ENCODE measurements at places on chromosomes 5 and 9.

DNA sequence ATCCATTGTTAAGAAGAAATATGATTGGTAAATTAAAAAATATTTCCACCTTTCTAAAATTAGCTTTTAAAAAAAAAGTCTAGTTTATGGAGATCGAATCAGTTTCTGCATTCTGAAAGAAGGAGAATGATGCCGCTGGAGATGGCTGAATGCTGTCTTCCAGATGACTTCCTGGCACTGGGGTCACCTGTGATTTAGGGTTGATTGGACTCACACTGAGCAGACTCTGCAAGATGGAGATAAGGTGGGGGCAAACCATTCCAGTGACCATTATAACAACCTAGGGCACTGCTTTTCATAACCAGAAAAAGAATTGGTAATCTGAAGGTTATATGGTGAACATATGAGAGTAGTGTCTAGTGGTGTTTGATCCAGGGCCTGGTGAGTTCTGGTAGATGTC is 40.8 kb downstream of the RHOBTB3 start:
- DNase-seq = no peak

DNA sequence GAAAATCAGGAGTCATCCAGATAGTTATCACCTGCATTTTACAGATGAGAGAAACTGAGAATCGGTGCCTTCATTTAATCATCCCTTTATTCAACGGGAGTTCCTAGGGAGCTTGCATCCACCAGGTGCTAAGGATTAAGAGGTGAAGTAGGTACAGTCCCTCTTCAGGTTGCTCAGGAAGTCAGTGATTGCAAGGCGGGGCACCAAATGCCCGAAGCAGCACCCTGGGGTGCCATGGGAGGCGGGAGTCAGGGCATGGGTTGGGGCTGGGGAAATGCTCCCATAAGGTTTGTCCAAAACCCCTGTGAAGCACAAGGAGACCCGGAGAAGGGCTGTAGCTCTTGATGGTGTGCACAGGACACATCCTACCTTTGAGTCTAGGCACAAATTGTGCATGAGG is 98.8 kb upstream of the KLF4 start:
- DNase-seq = no peak

GRCh38 chr9:137067860-137068538 is 2.4 kb downstream of the SAPCD2 start:
- DNase-seq = peak; percentile 60

DNA sequence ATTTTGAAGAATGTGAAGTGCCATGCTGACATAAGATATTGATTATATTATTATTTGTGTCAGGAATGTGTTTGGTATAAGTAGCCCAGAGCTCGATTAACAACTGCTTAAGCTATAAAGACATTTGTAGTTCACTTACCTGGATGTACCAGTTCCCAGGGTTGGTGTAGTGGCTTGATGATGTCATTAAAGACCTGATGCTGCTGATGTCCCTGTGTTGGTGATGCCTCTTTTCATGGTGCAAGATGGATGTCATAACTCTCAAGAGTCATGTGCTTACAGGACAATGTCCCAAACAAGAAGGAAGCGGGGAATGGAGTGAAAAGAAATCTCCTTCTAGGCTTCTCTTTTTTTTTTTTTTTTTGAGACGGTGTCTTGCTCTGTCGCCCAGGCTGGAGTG is 11.5 kb upstream of the GDNF start:
- no peak for DNase-seq

GRCh38 chr5:10913841-10914240 is 152.8 kb upstream of the DAP start:
- no peak for DNase-seq

GRCh38 chr9:115369322-115369957 is 251.5 kb upstream of the TNC start:
- DNase-seq = no peak

- no peak for DNase-seq
These were observed 53.3 kb downstream of the UGCG start for GRCh38 chr9:111949919-111950318.

GRCh38 chr9:112200711-112201110 is 25.6 kb upstream of the SUSD1 start:
- no peak for DNase-seq

DNA sequence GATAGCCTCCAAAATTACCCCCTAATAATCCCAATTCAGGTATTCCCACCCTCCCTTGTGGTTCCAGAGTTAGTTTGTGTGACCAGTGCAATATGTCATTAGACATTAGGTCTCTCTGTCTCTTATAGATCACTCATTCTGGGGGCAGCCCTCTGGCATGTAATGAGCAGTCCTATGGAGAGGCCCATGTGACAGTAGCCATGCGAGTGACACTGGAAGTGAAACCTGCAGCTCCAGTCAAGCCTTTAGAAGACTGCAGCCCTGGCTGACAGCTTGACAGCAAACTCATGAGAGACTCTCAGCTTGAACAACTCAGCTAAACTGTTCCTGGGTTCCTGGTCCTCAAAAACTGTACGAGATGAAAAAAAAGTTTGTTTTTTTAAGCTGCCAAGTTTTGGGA is 54.0 kb upstream of the HSPB3 start:
- DNase-seq = no peak

- no peak for DNase-seq
These were observed 155.9 kb upstream of the ATP10B start for GRCh38 chr5:161007879-161008278.

DNA sequence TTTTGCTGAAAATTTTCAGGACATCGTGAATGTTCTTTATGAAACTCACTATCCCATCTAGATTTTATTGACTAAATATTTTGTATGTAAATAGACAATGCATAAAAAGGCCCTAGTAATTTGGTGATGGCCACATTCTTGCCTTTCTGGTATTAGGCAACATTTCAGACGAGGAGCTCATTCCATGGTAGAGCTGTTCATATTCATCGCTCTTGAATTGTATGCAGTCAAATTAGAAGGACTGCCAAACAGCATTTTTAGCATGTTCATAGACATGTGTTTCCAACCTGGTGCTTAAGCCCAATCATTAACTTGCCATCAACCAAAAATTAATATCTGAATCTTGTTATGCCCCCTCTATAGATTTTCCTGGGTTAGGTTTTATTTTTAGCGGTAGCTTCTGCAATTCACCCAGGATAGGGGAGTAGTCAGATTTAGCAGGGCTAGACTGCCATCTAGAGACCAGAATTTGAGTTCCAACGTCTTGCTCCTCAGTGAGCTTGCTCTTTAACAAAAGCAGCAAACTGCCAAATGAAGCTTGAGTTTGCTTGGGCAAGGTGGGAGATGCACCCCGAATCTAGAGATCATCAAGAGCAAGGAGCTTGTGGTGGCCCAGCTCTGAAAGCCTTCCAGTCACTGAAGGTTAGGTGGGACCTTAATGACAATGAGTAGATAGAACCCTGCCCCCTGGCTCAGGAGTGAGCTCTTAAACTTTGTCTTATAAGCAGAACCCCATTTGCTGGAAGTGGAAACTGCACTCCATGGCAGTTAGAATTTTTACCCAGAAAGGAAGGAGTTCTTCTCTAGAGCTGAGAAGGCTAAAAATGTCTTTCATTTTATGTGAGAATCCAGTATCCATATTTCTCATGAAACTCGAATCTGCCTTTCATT is 456.2 kb downstream of the RASEF start:
- no peak for DNase-seq

- DNase-seq = no peak
These were observed 16.8 kb downstream of the TRAF2 start for GRCh38 chr9:136903041-136903554.

- no peak for DNase-seq
These were observed 1.4 kb upstream of the C5orf15 start for GRCh38 chr5:133969654-133970324.

- no peak for DNase-seq
These were observed at the start of gene ASS1 for GRCh38 chr9:130444565-130445221. ASS1 (plus strand) TSS chr9:130444961; CDS start chr9:130452229, 7,268 bp downstream.

DNA sequence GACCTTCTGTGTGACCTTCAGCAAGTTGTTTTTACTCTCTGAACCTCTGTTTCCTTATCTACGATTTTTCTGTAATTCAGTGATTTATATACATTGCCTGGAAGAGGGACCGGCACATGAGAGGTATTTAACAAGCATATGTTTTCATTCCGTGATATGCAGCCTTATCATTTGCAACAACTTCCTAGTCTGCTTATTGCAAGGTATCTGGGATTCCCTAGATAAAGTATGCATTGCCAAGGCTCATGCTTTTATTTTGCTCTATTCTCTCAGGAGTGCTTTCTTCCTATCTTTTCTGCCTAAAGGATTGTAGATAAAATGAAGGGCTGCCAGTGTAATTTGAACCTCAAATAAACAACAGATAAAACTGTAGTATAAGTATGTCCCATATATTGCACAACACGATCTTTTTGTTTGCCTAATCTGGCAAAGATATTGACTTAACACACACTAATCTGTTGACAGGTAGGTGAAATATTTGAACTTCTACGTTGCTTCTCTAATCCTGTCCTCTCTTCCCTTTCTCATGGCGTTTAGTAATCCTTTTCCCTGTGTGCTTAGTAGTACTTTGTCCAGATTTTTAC is 377.2 kb upstream of the TNC start:
- DNase-seq = no peak

GRCh38 chr9:85055506-85056202 is 386.1 kb downstream of the NTRK2 start:
- no peak for DNase-seq

GRCh38 chr5:402615-403359 is 40.2 kb upstream of the EXOC3 start:
- DNase-seq = no peak

DNA sequence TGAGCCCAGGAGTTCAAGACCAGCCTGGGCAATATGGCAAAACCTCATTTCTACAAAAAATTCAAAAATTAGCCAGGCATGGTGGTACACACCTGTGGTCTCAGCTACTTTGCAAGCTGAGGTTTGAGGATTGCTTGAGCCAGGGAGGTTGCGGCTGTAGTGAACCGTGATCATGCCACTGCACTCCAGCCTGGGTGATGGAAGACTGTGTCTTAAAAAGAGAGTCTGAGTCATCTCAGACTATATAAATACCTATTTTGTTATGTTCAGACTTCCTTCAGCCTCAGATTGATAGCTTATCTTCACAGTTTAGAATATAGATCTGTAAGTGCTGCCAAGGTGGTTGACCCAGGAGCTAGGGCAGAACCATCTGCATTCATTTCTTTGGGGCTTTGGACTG is 1.6 kb upstream of the PAIP2 start:
- DNase-seq = no peak
